ENCODE measurements at places on chromosomes 4 and X.

DNA sequence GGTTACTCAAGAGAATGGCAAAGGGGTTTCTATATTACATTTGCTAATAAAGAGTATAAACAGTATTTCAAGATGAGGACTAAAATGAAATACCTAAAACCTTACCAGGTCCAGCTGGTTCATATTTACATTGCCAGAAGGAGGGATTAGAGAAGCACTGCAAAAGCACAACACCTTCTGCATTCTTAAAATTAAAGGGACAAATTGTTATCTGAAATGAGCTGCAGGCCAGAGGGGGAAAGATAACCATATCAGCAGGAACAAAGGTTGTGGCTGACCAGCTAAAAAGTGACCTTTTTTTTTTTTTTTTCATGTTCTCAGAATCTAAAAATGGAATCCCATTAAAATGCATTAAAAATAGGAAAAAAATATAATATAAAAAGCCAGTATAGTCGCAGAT, 39.7 kb downstream of the AFF2 start:
- no peak for DNase-seq

GRCh38 chr4:33512397-33512796, 2731.9 kb downstream of the ARAP2 start:
- no peak for DNase-seq

GRCh38 chr4:133802359-133803140, 399.0 kb downstream of the PABPC4L start:
- no peak for DNase-seq

GRCh38 chr4:8171266-8171665, 12.7 kb upstream of the ABLIM2 start:
- no peak for DNase-seq

GRCh38 chrX:148568763-148569162, 68.3 kb downstream of the AFF2 start:
- no peak for DNase-seq

DNA sequence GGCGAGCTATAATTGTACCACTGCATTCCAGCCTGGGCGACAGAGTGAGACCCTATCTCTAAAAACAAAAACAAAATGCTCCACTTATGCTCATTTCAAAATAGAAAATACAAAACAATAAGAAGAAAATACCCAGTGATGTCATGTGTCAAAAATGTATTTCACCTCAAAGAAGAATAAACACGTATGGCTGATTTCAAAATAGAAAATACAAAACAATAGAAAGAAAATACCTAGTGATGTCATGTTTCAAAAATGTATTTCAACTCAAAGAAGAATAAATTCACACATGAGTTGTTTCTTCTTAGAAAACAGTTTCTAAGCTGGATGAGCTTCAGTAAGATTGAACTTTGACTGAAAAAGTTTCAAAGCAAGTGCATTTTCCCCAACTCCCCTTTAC, 20.3 kb upstream of the PDCL2 start:
- no peak for DNase-seq

DNA sequence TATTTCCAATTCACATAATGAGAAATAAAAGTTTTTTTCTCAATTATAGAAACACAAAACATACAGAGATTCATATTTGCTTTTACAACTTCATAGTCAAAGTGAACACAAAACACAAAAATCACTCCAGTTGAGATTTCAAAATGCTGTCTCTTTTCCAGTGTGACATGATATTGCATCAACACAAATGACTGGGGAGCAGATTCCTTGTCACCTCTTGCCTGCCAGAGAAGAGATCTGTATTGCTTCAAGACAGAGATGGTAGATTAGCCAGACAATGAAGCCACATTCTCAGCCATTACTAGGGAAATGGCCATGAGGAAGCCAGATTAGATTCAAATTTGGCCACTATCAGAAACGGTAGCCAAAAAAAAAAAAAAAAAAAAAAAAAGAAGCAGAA, 2313.1 kb upstream of the AGA start:
- no peak for DNase-seq

DNA sequence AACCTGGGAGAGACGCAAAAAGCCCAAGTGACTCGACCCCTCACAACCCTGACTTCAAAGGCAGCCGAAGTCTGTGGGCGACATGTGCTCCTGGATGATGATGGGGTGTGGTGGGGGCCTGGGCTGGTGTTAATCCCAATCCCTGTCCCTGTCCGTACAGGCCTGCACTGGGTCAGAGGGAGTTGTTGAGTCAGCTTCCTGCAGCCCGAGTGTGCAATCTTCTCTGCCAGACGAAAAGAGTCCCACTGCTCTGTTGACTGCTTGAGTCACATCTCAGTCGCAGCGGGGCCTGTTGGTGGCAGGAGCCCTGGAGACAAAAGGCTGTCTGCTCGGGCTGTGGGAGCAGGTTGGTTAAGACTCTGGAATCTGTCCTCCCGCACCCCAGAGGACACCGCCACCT, 10.3 kb downstream of the FAM3A start:
- DNase-seq = no peak

- no peak for DNase-seq
These were observed 436.6 kb downstream of the C4orf33 start for GRCh38 chr4:129532573-129532972.
